Renal pelvis (tissue), 12 donors: ENCODE measurements at places on chromosomes 3 and 15. TPM values are rescaled to one million over a fixed set of nuclear protein-coding genes. Genes with fewer than 3 reads are reported as not detected.

GRCh38 chr3:167148136-167148535, 232.0 kb downstream of the ZBBX start:
- DNase-seq, result no peak

GRCh38 chr3:146209371-146209770, 41.5 kb downstream of the PLSCR4 start:
- DNase-seq, result no peak

- no peak for DNase-seq
Observed at GRCh38 chr3:39961230-39961629, 151.8 kb downstream of the MYRIP start.

GRCh38 chr3:52530918-52531826, 2.5 kb downstream of the NT5DC2 start:
- no peak for DNase-seq

- no peak for DNase-seq
Observed at GRCh38 chr3:110253794-110254193, 817.8 kb upstream of the NECTIN3 start.

GRCh38 chr3:122183893-122184590, 574 bp downstream of the CASR start:
- no peak for DNase-seq

DNA sequence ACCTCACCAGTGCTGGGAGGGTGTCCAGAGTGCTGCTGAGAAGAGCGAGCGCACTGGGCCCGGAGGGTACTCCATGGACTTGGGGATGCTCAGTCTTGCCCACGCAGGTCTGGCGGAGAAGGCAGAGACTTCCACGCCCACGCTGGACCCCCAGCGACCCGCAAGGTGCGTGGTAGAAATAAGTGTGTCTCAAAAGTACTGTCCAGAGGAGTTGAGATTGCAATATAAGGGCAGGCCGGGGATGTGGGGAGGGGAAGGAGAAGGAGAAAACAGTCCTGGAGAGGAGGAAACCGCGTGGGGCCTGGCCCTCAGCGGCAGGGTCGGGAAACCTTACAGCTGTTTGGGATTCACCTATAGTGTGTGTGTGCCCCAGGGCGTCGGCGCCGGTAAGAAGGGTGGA, 38.9 kb downstream of the NR2F2 start:
- DNase-seq, result no peak

DNA sequence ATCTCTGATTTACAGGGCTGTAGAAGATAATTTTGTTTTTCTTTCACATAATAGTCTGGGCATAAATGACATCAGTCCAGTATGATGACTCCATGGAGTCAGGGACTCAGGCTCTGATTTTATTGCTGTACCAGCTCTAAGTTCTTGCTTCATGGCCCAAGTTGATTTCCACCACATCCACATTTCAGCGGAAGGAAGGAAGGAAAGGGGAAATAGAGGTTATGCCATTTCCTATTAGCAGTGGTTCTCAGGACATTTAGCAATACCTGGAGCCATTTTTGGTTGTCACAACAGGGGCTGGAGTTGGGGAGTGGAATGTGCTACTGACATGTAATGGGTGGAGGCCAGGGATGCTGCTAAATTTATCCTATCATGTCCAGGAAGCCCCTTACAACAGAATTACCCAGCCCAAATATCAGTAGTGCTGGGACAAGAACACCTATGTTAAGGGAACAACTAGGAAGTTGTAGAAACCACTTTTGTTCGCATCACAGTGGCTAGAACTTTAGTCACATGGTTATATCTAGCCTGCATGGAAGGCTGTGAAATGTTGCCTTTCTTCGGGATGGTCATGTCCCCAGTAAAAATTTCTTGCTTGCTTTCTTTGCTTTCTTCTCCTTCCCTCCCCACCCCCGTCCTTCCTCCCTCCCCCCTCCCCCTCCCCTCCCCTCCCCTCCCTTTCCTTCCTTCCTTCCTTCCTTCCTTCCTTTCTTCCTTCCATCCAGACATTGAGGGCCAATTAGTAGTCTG, 42.1 kb downstream of the OXSR1 start:
- DNase-seq, result no peak

- peak; percentile 84 for DNase-seq
Observed at GRCh38 chr3:187750006-187750512, 4.8 kb upstream of the BCL6 start.

DNA sequence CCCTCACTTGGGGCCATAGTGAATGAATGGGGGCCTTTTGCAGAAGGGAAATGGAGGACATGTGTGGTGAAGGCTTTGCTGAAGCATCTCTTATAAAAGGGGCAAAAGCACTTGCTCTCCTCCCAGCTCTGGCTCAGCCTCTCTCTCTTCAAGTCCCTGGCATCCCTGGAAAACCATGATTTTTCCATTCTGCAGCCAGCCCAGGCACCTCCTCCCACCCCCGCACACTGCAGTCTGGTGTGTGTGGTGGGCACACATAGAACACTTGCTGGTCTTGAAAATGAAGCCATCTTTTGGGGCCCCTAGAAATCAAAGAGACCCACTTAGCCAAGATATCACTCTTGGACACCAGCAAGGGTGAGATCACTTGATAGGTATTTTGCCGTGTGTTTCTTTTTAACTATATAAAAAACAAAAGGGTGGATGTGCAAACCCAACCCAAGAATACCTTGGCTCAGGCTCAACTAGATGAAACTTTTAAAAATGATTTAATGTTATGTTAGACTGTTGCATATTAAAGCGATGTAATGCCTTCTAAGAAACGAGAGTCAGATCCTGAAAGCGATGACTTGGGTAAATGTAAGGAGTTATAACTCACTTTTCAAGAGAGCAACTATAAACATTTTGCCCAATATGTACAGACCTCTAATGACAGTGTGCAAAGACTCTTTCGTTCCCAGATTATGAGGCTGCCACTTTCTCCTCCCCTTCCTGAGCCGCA, 16.4 kb upstream of the ALDH1A3 start:
- DNase-seq, result no peak

GRCh38 chr3:160919942-160920341, 163.9 kb downstream of the PPM1L start:
- DNase-seq, result no peak

DNA sequence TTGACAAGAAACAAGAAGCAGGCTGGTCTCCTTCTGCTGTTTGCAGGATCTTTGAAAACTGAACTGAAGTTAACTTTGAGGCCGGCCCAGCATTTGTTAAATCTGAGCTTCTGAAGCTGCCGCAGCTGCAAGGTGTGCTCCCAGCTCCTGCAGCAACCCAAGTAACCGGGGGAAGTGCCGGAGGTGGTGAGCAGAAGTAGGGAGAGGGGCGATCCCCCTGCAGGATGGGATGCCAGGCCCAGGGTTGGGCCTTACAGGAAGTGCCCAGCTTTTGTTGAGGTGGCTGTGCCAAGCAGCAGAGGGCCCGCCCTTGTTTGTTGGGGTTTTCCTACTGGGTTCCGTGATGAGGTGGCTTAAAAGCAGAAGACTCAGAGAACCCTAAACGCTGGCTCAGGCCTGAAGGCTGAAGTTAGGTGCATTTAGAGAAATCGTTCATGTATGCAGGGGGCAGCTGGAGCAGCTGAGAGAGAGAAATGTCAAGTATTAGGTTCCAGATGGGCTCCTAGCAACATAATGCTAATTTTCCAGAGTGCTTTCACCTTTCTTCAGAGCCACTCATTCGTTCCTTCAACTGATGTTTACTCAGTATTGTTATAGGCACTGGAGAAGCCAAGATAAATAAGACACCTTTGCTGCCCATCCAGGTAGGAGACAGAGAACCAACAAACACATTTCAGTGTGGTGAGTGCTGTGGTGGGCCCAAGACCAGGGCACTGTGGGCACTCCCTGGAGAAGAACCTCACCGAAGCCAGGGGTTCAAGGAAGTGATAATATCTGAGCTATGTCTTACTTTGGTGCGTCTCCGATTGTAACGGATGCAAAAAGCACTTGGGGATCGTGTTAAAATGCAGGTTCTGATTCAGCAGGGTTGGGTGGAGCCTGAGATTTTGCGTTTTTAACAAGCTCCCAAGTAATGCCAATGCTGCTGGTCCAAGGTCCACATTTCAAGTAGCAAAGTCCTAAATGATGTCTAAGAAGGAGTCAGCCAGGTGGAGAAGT, 42.2 kb upstream of the PLCL2 start:
- DNase-seq, result peak; percentile 26

GRCh38 chr15:35654332-35654731, 108.4 kb upstream of the DPH6 start:
- peak; percentile 20 for DNase-seq

- no peak for DNase-seq
Observed at GRCh38 chr3:118754406-118755252, 280.0 kb downstream of the IGSF11 start.

GRCh38 chr15:38994310-38994709, 429.7 kb upstream of the RASGRP1 start:
- no peak for DNase-seq

DNA sequence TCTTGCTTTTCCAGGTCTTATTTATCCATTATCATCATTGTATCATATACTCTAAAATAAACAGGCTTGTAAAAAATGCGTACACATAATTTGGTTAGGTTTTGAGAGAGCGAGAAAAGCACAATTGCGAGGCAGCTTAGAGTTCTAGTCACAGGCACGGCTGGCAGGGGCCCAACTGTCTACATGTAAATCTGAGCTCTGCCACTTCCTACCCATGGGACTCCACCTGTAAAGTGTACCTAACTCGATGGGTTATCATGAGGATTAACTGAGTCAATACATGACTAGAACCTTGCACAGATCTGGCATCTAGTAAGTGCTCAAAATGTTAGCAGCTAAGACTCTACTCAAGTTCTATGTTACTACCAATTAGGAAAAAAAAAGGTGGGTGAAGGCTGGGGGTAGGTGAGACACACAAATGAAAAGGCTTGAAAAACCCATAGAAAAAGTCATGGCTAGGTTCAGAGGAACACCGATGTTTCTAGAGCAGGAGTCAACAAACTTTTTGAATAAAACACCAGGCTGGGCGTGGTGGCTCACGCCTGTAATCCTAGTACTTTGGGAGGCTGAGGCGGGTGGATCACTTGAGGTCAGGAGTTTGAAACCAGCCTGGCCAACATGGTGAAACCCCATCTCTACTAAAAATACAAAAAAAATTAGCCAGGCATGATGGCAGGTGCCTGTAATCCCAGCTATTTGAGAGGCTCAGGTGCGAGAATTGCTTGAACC, 36.2 kb downstream of the GLB1 start:
- no peak for DNase-seq

GRCh38 chr3:165984589-165984988, 147.4 kb upstream of the BCHE start:
- no peak for DNase-seq

DNA sequence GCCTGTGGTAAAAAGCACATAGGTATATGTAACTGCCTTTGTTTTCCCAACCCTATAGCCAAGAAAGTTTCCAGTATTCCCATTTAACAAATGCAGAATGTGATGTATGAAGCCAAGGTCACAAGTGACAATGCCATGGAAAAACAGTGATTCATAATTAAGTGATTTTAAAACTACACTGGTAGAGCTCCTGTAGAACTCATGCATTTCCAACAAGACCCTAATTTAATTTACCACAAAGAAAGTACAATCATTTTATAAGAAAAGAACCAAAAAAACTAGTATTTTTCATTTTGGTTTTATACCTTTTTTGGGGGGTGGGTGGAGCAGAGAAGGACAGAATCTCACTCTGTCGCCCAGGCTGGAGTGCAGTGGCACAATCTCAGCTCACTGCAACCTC, 82.0 kb downstream of the STAG1 start:
- DNase-seq, result no peak

DNA sequence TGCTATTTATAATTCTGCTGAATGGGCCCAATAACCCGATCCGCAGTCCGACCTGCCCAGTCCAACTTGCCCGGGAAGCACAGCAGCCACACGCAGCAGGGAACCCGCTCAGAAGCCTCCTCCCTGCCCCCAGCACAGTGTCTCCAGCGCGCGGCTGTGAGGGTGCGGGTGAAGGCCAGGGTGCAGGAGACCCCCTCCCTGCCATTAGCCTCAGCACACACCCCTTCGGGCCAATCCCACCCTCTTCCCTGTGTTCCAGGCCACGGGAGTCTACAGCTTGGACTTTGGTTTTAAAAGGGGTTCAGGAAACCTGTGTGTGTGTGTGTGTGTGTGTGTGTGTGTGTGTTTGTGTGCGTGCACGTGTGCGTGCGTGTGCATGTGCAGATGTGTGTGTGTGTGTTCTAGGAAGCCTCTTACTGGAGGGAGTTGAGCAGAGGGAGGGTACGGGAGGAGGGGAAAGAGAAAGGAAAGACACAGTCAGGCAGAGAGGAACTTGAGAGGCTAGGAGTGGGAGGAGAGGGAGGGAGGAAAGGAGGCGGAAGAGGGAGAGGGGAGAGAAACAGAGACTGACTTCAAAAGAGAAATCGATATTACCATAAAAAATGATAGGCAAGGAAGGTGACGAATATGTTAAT, 34.2 kb downstream of the ATP2B2 start:
- peak; percentile 79 for DNase-seq

DNA sequence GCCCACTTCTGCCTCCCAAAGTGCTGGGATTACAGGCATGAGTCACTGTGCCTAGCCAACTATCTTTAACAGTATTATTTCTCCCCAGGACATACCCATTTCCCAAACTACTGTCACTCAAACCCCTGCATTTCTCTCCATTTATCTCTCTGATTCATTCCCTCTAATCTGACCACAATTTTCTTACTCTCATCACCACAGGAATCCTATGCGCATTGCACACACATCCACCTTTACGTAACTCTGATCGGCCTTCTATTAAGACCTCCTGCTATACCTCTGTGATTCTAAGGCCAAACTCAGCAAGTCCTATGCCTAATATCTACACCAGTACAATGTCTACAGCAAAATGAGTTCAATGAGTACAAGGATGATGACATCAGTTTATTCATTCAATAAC, 235.0 kb downstream of the ULK4 start:
- DNase-seq, result no peak

- no peak for DNase-seq
Observed at GRCh38 chr3:4517093-4517492, 23.9 kb downstream of the ITPR1 start.

DNA sequence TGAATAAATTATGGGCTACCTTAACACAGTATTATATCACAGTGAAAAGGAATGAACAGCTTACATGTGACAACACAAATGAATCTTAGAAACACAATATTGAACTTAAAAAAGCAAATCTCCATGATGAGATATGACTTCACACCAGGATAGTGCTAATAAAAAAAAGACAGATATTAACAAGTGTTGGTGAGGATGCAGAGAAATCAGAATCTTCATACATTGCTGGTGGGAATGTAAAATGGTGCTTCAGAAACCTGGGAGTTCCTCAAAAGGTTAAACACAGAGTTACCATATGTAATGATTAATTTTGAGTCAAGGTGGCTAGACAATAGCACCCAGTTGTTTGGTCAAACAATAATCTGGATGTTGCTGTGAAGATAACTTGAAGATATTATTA, 51.4 kb downstream of the HSPBAP1 start:
- DNase-seq, result no peak

- DNase-seq, result no peak
Observed at GRCh38 chr3:16329826-16330129, 64.8 kb downstream of the OXNAD1 start.

- DNase-seq, result no peak
Observed at GRCh38 chr3:114651555-114651954, 357.7 kb downstream of the TIGIT start.

Gene EBLN2
- 6.8 TPM for polyA plus RNA-seq

Gene ALDH1A3
- polyA plus RNA-seq, result 5.5 TPM

Gene AP3B2
- polyA plus RNA-seq, result 4.4 TPM

Gene FOXB1
- polyA plus RNA-seq, result not detected

Gene AGBL1
- polyA plus RNA-seq, result 0.14 TPM

Gene TMEM207
- 17.8 TPM for polyA plus RNA-seq

Gene CAV3
- polyA plus RNA-seq, result 0.32 TPM

Gene TAGLN3
- 2.8 TPM for polyA plus RNA-seq

Gene FANCD2OS
- polyA plus RNA-seq, result not detected

Gene DNAH12
- 0.94 TPM for polyA plus RNA-seq

Gene GUCA1C
- polyA plus RNA-seq, result not detected

Gene MUC4
- polyA plus RNA-seq, result 2.0 TPM

Gene C3orf22
- not detected for polyA plus RNA-seq

Gene UTS2B
- polyA plus RNA-seq, result 0.87 TPM

Gene ECE2
- polyA plus RNA-seq, result 0.04 TPM

Gene DTWD1
- 37.1 TPM for polyA plus RNA-seq
